Fibroblast of skin of abdomen (primary cell): ENCODE measurements at places on chromosomes 7 and 10.
A peak's percentile ranks its signal among the peaks of the same experiment; 100 is the strongest.

DNA sequence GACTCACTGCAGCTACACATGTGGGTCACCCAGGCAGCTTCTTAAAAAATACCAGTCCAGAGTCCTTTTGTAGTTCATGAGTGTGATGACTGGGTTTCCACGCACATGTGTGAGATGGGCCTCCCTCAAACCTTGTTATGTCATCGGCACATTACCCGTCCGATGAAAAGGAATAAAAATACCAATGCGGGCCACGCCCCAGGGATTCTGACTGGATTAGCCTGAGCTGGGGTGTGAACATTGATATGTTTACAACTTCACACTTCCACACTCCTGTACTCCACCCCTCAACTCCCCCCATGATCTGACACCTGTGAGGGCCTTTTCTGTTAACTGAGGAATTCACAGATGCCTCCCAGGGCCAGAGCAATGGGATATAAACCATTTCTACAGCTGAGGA, 6.2 kb downstream of the SLC29A3 start:
- DNase-seq: no peak

- no peak for DNase-seq
Observed at GRCh38 chr10:368579-369220, 233.4 kb downstream of the ZMYND11 start.

DNA sequence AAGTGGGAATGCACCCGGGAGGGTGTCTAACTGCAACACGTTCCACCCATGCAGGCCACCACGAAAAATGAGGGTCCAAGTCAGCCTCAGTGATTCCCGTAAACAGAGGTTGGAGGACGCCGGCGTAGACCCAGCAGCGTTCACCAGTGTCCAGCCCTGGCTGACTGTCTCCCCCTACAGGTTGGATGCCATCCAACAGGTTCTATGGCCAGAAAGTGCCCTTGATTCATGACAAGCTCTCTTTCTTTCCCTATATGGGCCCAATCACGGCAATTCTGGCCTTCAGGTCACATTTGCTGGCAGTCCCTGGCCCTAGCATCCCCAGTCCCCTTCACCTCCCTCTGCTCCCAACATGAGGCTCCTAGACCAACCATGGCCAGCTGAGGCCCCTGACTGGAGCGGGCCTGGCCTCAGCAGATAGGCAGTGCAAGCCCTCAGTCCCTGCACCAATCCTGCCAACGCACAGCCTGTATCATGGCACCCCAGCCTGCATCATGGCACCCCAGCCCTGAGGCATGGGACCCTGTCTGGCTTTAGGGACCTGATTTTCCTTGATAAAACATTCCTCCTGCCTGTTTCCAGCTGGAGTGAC, 227.4 kb downstream of the GRID1 start:
- no peak for DNase-seq

- DNase-seq: peak; percentile 84
Observed at GRCh38 chr10:51109801-51110533, 35.7 kb downstream of the PRKG1 start.

- no peak for DNase-seq
Observed at GRCh38 chr7:30559611-30560010, 35.1 kb upstream of the GARS1 start.

GRCh38 chr10:22635650-22636049, 78.7 kb downstream of the PIP4K2A start:
- no peak for DNase-seq

GRCh38 chr10:48287417-48288391, 13.2 kb upstream of the FRMPD2 start:
- DNase-seq: no peak

GRCh38 chr10:115971921-115972320, 301.1 kb downstream of the GFRA1 start:
- no peak for DNase-seq

DNA sequence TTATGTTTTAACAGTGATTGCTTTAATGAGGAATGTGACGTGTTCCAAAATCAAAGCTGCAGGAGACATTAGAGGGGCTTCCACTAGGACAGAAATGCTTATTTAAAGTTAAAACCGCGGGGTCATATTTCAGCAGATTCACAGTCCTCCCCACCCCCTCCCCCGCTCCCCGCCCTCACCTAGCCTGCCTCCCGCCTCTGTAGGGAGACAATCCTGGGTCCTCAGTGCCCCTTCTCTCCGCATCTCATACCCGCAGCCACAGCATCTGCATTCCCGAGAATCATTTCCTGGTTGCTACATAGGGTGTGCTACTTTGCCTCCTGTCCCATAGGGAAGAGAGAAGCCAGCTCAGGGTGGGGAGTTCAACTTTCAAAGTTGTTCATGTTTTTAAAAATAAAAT, 3.1 kb upstream of the DRGX start:
- no peak for DNase-seq

DNA sequence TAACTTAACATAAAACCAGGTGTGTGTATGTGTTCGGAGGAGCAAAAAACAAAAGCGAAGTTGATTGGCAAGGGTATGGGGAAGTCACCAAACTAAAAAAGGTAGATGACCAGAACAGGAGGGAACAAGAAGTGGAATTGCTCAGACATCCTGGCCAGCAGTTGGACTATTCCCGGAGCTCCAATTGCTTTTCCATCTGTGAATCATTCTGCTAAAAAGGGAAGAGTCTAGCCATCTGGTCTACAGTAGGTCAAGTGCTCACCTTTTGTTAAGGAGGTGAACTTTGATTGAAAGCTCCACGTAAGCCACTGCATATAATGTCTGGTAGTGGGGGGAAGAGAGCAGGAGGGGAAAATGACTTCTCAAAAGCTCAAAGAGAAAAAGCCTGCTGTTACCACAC, 50.0 kb upstream of the BET1 start:
- DNase-seq: no peak

DNA sequence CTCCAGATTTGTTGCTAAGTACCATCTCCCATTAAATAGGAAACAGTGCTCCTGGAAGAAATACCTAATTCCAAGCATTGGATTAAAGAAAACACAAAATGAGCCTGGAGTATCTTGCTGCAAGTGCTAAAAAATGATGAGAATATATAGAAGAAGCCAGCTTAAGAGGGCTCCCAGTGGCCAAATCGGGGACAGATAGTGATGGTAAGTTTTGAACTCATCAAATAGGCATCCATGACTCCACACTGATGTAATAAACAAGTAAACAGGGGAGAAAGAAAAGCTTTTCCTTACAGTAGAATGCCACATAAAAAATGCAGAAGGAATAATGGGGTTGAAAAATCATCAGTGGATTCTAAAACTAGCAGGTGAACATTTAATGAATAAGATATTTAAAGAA, 72.4 kb downstream of the CTTNBP2 start:
- no peak for DNase-seq

DNA sequence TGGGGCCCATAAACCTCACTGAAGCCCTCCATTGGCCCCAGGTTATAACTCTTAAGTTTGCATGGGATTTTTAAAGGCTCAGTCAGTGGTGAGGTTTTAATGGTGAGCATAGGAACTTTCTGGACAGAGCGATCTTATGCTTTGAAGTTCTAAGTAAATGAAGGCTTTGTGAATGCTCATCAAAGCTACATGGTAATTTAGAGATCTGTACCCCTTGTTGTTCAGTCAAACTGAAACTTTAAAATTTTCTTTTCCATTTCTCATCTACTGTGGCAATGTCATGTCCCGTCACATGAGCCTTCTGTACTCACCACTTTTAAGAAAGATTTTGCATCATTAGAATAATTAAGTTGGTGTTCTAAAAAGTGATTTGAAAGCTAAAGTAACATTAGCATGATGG, 39.9 kb downstream of the CHN2 start:
- DNase-seq: no peak

GRCh38 chr7:25132430-25132829, 7.4 kb upstream of the CYCS start:
- DNase-seq: no peak

GRCh38 chr7:66779669-66780409, 39.3 kb downstream of the RABGEF1 start:
- peak; percentile 8 for DNase-seq

- DNase-seq: peak; percentile 84
Observed at GRCh38 chr7:29988424-29989256, 961 bp downstream of the SCRN1 start.

DNA sequence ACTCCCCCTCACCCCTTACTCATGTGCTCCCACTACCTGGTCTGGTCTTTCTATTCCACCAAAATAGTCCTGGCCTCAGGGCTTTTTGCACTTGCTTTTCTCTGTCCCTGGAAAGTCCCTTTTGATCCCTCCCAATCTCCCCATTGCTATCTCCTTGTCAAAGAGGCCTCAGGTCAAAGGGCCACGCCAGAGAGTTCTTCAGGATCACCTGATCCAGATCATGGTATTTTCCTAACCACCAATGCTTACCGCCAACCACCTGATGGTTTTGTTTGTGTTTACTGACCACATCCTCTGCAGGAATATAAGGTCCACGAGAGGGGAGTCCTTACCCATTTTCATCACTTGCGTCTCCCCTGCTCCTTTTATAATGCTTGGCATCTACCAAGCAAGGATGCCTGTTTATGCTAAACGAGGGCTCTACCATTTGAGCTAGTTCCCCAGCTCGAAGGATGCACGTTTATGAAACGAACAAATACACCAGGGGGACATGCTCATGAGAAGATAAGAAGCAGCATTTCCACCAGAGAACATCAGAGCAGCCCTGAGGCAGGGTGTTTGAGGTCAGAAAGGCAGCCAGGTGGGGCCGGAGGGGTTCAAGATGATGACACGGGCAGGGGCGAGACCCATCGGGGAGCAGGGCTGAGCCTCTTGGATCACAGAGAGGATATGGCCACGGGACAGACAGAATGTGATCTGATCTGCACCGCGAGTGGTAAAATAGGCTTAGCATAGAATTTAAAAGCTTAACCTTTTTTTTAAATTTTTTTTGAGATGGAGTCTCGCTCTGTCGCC, 43.1 kb upstream of the FOXK1 start:
- DNase-seq: no peak

DNA sequence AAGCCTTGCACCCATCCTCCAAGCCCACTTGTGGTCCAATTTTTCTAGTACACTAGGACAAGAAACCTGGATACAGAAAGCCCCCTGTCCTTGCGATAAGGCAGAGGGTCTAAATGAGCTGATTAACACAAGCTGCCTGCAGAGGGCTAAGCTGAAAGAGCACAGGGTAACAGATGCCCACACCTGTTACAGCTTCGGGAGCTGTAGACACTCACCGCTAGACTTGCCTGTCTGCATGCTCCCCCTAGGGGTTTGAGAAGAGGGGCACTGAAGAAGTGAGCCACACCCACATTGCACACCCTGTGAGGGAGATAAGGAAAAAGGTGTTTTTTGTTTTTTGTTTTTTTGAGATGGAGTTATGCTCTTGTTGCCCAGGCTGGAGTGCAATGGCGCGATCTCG, 386.5 kb upstream of the AUTS2 start:
- no peak for DNase-seq

DNA sequence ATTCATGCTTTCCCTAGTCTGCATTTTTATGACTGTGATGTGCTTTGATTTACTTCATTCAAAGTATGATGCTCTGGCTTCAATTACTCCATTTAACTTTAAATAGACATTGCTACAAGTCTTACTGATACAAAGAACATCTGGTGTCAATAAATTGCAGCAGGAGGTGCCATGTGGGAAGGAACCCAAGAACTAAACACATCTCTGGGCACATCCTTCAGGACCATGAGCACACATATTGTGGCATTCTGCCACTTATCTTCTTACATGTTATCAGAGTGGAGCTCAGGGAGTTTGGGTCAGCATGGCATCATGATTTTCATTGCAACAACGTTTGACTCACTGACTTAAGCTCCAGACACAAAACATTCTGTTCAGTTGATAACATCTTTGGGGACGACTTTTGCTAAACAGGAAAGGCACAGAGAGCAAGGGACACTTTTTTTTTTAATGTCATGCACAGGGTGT, 227.0 kb downstream of the DKK1 start:
- peak; percentile 74 for DNase-seq

GRCh38 chr10:99368646-99369045, 39.5 kb downstream of the CNNM1 start:
- peak; percentile 68 for DNase-seq

DNA sequence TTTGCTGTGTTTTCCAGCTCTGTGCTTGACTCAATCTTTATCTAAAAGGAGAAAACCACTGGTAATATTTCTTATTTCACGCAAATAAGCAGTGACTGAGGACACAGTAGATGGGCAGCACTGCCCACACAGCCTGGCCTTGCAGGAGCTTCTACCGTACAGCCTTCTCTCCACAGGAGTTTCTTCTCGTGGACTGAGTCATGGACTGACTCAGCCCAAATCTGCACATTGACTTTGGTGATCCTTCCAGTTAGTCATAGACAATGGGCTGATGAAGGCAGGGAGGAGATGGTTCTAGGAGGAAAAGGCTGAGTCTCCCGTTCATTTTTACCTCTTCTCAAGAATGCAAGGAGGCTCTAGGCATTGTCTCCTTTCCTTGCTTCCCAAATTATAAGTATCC, 200.7 kb downstream of the RAPGEF5 start:
- peak; percentile 44 for DNase-seq

GRCh38 chr7:76073335-76073990, 25.6 kb downstream of the MDH2 start:
- DNase-seq: no peak

DNA sequence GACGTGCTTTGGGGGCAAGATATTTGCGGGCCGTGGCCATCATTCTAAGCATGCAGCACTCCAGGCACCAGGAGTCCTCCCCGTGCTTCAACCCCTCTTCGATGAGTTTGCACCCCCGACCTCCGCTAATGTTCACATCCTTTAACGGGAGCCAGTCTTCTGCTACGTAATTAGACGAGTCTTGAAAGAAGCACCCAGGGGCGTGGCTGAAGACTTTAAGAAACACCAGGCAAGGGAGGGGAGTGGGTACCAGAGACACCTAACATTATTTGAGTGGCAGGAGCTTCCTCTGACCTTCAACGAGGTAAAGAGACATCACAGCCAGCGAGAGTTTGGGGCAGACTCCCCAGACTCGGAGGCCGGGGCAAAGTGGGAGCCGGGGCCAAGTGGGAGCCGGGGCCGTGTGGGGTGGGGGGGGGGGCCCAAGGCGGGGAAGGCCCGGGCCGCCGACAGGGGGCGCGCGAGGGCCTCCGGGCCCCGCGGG, 31.1 kb upstream of the TOMM7 start:
- no peak for DNase-seq

DNA sequence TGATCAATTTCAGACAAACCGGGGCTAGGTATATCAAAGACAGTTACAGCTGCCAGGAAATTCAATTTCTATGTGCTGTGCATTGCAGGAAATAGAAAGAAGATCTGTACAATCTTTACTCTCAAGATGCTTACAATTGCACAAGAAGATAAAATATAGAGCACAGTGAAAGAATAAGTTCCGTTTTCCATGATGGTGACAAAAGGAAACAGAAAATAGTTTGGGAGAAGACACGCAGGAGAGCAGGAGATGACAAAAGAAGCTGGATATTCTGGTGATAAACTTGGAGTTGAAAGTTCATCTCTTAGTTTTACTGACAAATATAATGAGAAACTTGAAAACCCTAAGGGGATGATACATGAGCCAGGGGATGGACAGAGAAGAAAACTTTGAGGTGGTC, 646.0 kb downstream of the PARD3 start:
- DNase-seq: no peak

GRCh38 chr10:48648172-48648942, 36.3 kb upstream of the WDFY4 start:
- no peak for DNase-seq

- DNase-seq: peak; percentile 75
Observed at GRCh38 chr10:122939856-122940543, 14.0 kb downstream of the C10orf88 start.
